ENCODE measurements at places on chromosomes 2 and 18. TPM values are rescaled to one million over a fixed set of nuclear protein-coding genes. Genes with fewer than 3 reads are reported as not detected.

The HNRNPA3 gene
- 35.6 TPM for total RNA-seq

The COLEC11 gene
- total RNA-seq = 0.28 TPM

The LYG2 gene
- total RNA-seq = not detected

The LINC00305 gene
- total RNA-seq = not detected

The GBX2 gene
- not detected for total RNA-seq

The ZNF521 gene
- total RNA-seq = 44.7 TPM

The RTP5 gene
- not detected for total RNA-seq

The ORC2 gene
- total RNA-seq = 10.0 TPM

The NOSTRIN gene
- total RNA-seq = 0.18 TPM

The LRP1B gene
- under 0.01 TPM for total RNA-seq

The ZNF396 gene
- total RNA-seq = 0.54 TPM

The RBKS gene
- total RNA-seq = 1.1 TPM

The LRATD1 gene
- 0.28 TPM for total RNA-seq

The GKN2 gene
- not detected for total RNA-seq

The HOXD11 gene
- not detected for total RNA-seq

The LYPD6B gene
- not detected for total RNA-seq

The GPR39 gene
- 9.0 TPM for total RNA-seq

The GULP1 gene
- 40.1 TPM for total RNA-seq

The CDKL4 gene
- not detected for total RNA-seq

The CD302 gene
- total RNA-seq = 6.1 TPM

The HPCAL1 gene
- total RNA-seq = 9.4 TPM

The ACKR3 gene
- total RNA-seq = not detected

The M1AP gene
- not detected for total RNA-seq

The GPR35 gene
- 0.28 TPM for total RNA-seq

The UGP2 gene
- total RNA-seq = 58.8 TPM

The SLC25A52 gene
- not detected for total RNA-seq

The POMC gene
- not detected for total RNA-seq

The CHRNA1 gene
- total RNA-seq = 0.90 TPM

The ITGB6 gene
- under 0.01 TPM for total RNA-seq

The GALR1 gene
- not detected for total RNA-seq

The PRKAG3 gene
- not detected for total RNA-seq
